ENCODE measurements at places on chromosomes 7 and 10.
A peak's percentile ranks its signal among the peaks of the same experiment; 100 is the strongest.

GRCh38 chr10:128044961-128045832 lies 81.0 kb downstream of the MKI67 start:
- no peak for DNase-seq

- DNase-seq: no peak
Measured at GRCh38 chr10:13346283-13347042, 1.6 kb downstream of the SEPHS1 start.

DNA sequence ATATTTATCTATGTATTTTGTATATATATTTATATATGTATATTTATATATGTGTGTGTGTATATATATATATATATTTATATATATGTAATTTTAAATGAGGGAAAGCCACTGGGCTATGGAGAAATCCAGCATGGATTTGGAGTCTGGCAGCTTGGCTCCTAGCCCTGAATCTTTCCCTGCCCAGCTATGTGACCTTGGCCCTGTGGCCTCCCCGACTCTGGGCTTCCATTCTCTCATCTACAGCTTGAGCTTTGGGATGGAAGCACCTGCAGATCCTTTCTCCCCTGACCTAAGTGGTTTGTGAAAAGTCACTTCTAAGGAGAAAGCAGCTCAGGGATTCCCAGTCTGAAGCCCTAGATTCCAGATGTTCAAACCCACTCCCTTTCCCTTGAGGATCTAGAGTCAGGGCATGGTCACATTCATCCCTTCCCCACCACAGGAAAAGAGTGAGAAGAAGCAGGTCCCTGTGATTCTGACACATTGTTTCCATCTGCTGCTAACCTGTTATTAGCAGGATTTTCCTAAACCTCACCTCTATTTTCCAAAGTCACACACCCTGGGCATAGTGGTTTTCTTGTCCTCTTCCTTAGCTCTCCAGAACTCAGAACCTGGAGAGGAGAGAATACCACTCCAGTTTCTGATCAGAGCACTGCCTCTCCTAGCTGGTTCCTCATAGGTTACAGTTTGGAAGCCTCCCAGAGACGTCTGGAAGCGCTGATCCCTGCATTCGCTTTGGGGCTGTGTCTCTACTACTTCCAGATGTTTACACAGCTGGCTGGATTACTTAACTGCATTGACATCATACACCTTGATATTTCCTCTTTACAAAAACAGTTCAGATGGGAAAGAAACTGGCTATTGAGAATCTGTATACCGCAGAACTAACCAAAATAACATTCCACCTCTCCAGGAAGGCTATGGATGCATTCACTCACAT lies 327.5 kb upstream of the ZMIZ1 start:
- no peak for DNase-seq

GRCh38 chr7:150800581-150801241 lies at the start of gene TMEM176A:
TMEM176A (plus strand) TSS chr7:150800769; CDS start chr7:150801551, 782 bp downstream.
- no peak for DNase-seq

- no peak for DNase-seq
Measured at GRCh38 chr7:17121671-17122070, 176.8 kb upstream of the AHR start.

GRCh38 chr7:2109936-2110609 lies 122.7 kb downstream of the MAD1L1 start:
- DNase-seq: peak; percentile 78

DNA sequence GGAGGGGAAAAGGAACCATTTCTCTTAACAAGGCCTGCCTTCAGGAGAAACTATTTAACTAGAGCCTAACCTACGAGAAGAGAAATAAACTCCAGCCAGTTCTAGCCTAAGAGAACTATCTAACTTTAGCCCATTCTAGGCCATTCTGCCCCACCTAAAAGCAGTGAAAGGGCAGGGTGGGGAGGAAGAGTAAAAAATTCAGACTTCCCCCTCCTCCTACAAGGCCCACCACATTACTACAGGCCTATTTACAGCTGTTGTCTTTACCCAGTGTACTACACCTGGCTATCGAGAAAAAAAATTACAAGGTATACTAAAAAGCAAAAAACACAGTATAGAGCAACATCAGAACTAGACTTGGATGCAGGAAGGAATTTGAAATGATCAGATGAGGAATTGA lies 93.0 kb downstream of the KMT2C start:
- DNase-seq: no peak

DNA sequence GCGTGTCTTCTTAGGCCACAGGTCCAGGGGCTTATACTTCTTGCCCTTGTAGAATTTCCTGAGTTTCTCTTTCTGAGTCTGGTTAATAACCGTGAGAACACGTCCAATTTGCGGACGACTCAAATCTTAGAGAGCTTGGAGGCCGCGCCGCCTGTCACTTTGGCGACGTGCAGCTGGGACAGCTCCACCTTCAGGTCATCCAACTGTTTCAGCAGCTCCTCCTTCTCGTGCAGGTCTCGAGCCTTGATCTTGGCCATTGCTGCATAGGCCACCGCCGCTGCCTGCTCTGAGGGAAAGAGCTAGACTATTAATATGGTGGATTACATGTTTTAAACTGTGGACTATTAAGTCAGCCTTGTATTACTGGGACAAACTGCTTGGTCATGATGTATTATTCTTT lies 26.9 kb downstream of the EVX1 start:
- DNase-seq: no peak

GRCh38 chr7:128810473-128810872 lies 18.7 kb downstream of the CCDC136 start:
- DNase-seq: no peak

DNA sequence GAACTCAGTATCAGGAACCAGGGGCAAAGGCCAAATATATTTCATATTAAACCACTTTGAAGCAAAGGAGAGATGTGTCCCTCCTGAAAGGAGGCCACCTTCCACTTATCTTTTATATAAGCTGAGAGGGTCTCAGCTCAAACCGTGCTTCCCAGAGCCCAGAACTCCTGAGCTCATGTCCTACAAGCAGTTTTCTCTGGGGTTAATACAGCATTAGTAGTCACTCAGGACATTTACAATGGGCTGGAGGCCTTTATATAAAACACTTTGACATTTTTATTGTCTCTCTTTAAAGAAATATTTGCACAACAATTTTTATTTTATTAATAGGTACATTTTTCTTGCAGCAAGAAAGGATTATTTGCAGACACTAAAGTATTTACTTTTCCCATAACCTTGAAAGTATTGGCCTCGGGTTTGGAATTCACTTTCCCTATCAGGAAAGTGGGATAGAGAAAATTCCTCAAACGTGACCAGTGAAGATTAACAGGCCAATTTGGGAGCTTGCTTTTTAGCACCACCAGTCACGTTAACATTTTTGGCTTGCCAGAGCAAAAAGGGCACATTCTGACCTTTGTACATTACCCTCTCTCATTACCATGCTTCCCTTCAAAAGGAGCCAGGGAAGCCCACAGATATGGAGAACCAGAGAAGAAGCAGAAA lies 464.9 kb upstream of the NRP1 start:
- no peak for DNase-seq

GRCh38 chr7:98372993-98373392 lies 27.9 kb downstream of the BAIAP2L1 start:
- no peak for DNase-seq

- peak; percentile 31 for DNase-seq
Measured at GRCh38 chr10:93199191-93199751, 125.6 kb downstream of the CYP26A1 start.

- DNase-seq: peak; percentile 93
Measured at GRCh38 chr10:24488631-24489030, 235.1 kb downstream of the ARHGAP21 start.

DNA sequence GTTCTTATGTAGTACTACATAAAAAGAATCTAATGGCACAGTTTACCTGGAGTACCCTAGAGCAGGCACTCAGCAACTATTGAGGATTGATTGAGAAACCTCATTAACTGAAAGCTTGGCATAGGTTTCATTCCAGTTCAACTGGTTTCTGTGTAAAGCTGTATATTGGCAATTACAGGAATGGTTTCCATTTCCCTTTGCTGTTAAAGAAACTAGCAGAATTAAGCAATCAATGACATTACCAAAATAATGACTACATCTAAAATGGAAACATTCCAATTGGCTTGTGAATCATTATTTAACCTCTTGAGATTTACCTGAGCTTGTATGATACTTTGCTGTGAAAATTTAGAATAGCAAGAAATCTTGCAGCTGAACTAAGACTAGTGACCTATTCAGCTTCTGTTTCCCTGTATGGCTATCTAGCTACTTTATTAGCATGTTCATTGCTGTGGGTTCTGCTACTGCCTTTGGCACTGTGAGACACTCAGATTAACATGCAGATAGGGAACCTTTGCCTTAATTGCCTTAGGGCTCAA lies 33.5 kb upstream of the CADPS2 start:
- DNase-seq: peak; percentile 90

DNA sequence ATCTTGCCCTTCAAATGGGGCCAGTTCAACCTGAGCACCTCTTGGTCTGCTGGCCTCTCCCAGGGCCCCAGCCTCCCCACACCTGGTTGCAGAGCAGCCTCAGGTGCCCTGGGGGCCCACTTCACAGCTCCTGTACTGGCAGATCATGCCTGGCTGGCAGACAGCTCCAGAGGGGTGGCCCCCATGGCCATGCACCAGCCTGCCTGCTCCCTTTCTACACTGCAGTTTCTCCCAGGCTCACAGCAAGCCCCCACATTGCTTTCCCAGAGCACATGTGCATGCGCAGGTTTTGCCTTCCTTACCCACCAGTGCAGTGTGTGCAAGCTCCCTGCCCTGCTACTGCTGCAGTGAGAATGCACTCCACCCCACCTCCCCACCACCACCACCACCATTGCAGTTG lies 9.8 kb upstream of the MIOS start:
- no peak for DNase-seq

GRCh38 chr7:98024075-98024474 lies 34.1 kb upstream of the OCM2 start:
- no peak for DNase-seq

DNA sequence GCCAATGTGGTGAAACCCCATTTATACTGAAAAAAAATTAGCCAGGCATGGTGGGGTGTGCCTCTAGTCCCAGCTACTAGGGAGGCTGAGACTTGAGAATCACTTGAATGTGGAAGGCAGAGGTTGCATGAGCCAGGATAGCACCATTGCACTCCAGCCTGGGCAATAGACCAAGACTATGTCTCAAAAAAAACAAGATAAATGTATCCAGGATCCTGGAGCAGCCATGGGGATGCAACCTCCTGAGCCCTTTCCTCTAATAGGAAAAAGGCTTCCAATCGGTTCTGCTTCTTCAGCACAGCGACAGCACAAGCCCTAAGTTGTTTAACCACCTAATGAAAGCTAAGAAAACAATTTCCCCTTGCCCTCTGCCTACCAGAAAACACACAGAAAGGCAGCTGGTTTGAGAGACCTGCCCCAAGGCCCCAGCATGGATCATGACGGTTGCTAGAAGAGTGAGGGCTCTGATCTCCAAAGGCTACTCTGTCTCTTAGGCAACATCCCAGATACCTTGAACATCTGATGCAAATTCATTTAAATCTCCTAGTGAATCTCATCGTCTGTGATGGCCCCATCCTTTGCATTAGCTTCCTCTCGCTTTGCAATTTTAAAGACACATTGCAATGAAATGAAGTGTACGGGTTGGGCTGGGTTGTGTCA lies 220.8 kb downstream of the ARHGAP21 start:
- no peak for DNase-seq

GRCh38 chr10:44966816-44967509 lies 7.4 kb downstream of the RASSF4 start:
- DNase-seq: no peak

DNA sequence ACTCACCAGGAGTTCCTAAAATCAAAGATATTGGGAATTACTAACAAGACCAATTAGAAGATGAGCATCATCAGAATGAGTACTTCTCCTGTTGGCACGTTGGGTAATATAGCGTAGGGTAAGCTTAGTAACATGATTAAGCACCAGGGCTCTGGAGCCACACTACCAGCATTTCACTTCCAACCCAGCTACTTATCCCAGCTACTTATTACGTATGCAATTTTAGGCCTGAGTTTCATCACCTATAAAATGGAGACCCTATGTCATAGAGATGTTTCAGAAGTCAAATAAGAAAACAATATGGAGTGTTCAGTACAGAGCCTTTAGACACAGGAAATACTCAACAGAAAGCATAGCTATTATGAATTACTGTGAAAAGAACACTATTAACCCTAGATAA lies 19.0 kb downstream of the GDI2 start:
- no peak for DNase-seq

GRCh38 chr10:116686632-116687031 lies 55.7 kb downstream of the HSPA12A start:
- no peak for DNase-seq

DNA sequence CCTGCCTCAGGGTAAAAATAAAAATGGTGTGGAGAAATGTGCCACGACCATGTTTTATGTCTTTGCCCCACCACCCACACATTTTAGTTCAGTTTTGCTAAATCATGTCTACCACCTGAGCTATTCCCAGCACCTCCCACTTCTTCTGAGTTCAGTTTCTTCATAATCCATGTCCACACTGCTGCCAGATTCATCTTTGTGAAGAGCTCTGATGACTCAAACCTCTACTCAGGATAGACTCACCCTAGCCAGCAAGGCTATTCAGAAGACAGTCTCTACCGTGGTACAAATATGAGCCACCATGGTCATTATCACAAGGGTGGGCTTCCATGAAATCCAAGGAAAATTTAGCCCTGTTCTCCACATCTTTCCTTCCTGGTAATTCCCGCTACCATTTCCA lies 231.1 kb upstream of the PRKCQ start:
- DNase-seq: no peak

GRCh38 chr7:107999779-108000560 lies 3.0 kb downstream of the LAMB1 start:
- DNase-seq: no peak

- DNase-seq: no peak
Measured at GRCh38 chr7:14687777-14688176, 214.8 kb downstream of the DGKB start.

DNA sequence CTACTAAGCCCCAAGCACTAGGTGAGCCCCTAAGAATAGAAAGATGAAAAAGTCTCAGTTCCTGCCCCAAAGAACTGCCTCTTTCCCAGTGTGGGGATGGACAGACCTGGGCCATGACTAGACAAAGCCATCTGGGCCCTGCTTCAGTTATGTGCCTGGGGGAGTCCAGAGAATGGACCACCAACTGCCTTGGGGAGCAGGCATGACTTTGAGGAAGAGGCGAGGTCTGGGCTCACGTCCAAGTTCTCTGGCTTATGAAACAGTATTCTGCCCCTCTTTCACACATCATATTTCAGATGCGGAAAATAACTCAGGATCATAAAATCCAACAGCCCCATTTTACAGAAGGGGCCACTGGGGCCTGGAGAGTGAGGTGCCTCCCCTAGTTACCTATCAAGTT lies 80.3 kb downstream of the PLXNA4 start:
- DNase-seq: no peak

- no peak for DNase-seq
Measured at GRCh38 chr7:83608716-83609115, 40.2 kb downstream of the SEMA3E start.

- no peak for DNase-seq
Measured at GRCh38 chr10:120969219-120969645, 118.1 kb downstream of the WDR11 start.

- no peak for DNase-seq
Measured at GRCh38 chr7:84490661-84491060, 296.1 kb upstream of the SEMA3A start.

- DNase-seq: no peak
Measured at GRCh38 chr7:28447071-28447470, 34.8 kb downstream of the CREB5 start.
